Suprapubic skin (tissue), 4 donors: ENCODE measurements at places on chromosomes 5 and 9. TPM values are rescaled to one million over a fixed set of nuclear protein-coding genes. Genes with fewer than 3 reads are reported as not detected.

MBLAC2 gene
- total RNA-seq: 6.0 TPM

GARNL3 gene
- total RNA-seq: 12.5 TPM

GDF9 gene
- total RNA-seq: 0.83 TPM

HMMR gene
- 7.9 TPM for total RNA-seq

SAXO1 gene
- 0.05 TPM for total RNA-seq

OSMR gene
- 20.4 TPM for total RNA-seq

PDE6A gene
- 0.17 TPM for total RNA-seq

NRARP gene
- total RNA-seq: 69.0 TPM

CDKN2B gene
- total RNA-seq: 38.8 TPM

TEK gene
- 2.0 TPM for total RNA-seq

- DNase-seq: no peak
- H3K4me3 ChIP-seq: no peak overlapping the region
- no peaks in the 10 kb centered on the region for H3K36me3 ChIP-seq
- no peak overlapping the region for H3K27ac ChIP-seq
- H3K4me1 ChIP-seq: no peaks in the 10 kb centered on the region
- H3K27me3 ChIP-seq: no peaks in the 10 kb centered on the region
Observed at GRCh38 chr9:126307322-126308061, 19.1 kb upstream of the MVB12B start.

DNA sequence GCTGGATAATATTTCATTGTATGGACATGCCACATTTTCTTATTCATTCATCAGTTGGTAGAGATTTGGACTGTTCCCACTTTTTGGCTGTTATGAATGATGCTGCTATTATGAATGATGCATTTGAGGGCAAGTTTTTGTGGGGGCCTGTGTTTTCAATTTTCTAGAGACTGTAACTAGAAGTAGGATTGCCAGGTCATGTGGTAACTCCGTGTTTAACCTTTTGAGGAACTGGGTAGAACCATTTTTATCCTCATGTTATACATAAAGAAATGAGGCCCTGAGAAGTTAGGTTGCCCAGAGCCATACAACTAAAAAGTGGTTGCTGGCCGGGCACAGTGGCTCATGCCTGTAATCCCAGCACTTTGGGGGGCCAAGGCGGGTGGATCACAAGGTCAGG is 22.4 kb upstream of the STRBP start:
- H3K27me3 ChIP-seq: peaks cover 8% of the 10 kb centered on the region
- no peak overlapping the region for H3K27ac ChIP-seq
- no peak overlapping the region for H3K4me3 ChIP-seq
- no peaks in the 10 kb centered on the region for H3K4me1 ChIP-seq
- no peak for DNase-seq

- H3K36me3 ChIP-seq: no peaks in the 10 kb centered on the region
- H3K4me1 ChIP-seq: peaks cover 28% of the 10 kb centered on the region
- H3K27me3 ChIP-seq: no peaks in the 10 kb centered on the region
- H3K4me3 ChIP-seq: peak overlapping the region; percentile 76
- H3K27ac ChIP-seq: peak overlapping the region; percentile 97
Observed at GRCh38 chr5:36744773-36745589, 131.6 kb upstream of the NIPBL start.

GRCh38 chr9:90855208-90855902 is 53.7 kb downstream of the SYK start:
- peaks cover 4% of the 10 kb centered on the region for H3K36me3 ChIP-seq
- no peaks in the 10 kb centered on the region for H3K27me3 ChIP-seq
- no peak overlapping the region for H3K4me3 ChIP-seq
- H3K4me1 ChIP-seq: no peaks in the 10 kb centered on the region
- H3K27ac ChIP-seq: no peak overlapping the region

DNA sequence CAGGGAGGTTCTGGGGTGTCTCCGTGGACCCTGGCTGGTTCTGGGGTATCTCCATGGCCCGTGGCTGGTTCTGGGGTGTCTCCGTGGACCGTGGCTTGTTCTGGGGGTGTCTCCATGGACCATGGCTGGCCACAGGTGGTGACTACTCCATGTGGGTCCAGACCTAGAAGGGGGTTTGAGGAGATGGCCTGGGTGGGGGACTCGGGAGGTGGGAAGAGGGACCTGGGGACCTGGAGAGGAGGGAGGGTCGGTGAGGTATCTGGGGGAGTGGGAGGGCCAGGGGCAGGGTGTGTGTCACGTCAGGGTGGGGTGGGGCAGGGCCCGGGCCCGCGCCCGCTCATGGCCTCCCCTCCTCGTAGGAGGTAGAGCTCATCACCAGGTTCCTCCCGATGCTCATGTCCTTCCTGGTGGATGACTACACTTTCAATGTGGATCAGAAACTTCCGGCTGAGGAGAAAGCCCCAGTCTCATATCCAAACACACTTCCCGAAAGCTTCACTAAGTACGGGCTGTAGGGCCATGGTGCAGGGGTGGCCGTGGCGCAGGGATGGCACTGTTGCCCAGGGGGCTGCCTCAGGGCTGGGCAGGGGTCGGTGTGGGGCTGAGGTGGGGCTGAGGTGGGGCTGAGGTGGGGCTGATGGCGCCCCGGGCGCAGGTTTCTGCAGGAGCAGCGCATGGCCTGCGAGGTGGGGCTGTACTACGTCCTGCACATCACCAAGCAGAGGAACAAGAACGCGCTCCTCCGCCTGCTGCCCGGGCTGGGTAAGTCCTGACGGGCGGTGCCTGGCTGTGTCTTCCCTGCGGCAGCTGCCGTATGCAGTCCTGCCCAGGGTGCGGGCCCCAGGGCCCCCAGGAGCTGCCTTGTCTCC is 10.7 kb upstream of the TOR4A start:
- no peaks in the 10 kb centered on the region for H3K27me3 ChIP-seq
- no peak for DNase-seq
- H3K27ac ChIP-seq: no peak overlapping the region

- no peak overlapping the region for H3K27ac ChIP-seq
- no peaks in the 10 kb centered on the region for H3K27me3 ChIP-seq
- H3K4me1 ChIP-seq: peaks cover 25% of the 10 kb centered on the region
Observed at GRCh38 chr5:140351609-140352334, 5.4 kb upstream of the HBEGF start.

GRCh38 chr9:29199975-29200374 is 1626.7 kb upstream of the C9orf72 start:
- no peaks in the 10 kb centered on the region for H3K4me1 ChIP-seq
- no peak overlapping the region for H3K27ac ChIP-seq
- DNase-seq: no peak
- no peaks in the 10 kb centered on the region for H3K36me3 ChIP-seq
- no peaks in the 10 kb centered on the region for H3K27me3 ChIP-seq
- H3K4me3 ChIP-seq: no peak overlapping the region

DNA sequence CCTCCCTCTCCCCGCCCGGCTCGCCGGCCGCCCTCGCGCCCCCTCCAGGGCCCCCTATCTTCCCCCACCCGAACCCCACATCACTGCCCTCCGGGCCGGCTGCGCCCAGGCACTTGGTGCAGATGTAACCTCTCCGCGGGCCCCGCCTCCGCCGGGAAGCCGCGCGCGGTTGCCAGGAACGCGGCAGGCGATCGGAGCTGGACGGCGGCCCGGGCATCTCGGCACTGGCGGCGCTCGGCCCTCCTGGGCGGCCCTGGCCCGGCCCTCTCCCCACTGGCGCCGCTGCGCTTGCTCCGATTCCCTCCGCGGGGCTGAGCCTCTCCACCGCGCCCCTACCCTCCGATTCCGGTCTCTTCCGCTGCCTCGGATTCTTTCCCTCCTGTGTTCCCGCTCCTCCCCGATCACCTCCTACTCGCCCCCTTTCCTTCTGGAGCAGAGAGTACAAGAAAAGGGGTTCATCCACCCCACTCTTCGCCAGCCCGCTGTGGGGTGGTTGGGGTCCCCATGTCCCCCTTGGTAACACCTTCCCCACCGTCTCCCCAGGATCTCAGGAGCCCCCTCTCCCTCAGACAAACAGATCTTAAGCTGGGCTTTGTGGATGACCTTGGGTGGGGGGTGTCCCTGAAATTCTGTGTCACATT is 70.6 kb downstream of the C9orf50 start:
- DNase-seq: peak; percentile 86
- H3K27me3 ChIP-seq: no peaks in the 10 kb centered on the region
- peak overlapping the region; percentile 62 for H3K4me3 ChIP-seq
- peaks cover 22% of the 10 kb centered on the region for H3K4me1 ChIP-seq

GRCh38 chr5:136070486-136071285 is 41.9 kb downstream of the TGFBI start:
- no peaks in the 10 kb centered on the region for H3K27me3 ChIP-seq
- peak; percentile 57 for DNase-seq
- H3K27ac ChIP-seq: no peak overlapping the region
- H3K4me1 ChIP-seq: peaks cover 23% of the 10 kb centered on the region
- no peaks in the 10 kb centered on the region for H3K36me3 ChIP-seq

DNA sequence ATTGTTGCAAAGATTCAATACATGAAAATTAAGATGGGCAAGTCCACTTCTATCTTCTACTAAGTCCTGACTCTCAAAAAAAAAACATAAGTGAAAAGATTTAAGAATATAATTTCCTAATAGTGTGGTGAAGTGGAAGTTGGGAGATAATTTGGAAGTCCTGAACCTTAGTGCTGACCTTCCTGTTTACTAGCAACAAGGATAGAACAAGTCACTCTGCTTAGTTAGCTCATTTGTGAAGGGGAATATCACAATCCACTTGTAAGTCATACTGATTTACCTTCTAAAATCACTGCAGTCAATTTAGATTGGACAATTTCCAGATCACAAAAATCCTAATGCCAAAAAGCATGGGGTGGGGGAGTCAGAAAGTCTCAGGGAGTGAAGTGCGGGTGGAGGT is 43.4 kb upstream of the PCSK5 start:
- H3K4me3 ChIP-seq: no peak overlapping the region
- H3K4me1 ChIP-seq: no peaks in the 10 kb centered on the region
- no peak overlapping the region for H3K27ac ChIP-seq
- H3K27me3 ChIP-seq: no peaks in the 10 kb centered on the region
- no peak for DNase-seq
- no peaks in the 10 kb centered on the region for H3K36me3 ChIP-seq

GRCh38 chr9:119839888-119840287 is 470.7 kb upstream of the BRINP1 start:
- no peaks in the 10 kb centered on the region for H3K27me3 ChIP-seq
- H3K4me1 ChIP-seq: no peaks in the 10 kb centered on the region
- H3K4me3 ChIP-seq: no peak overlapping the region
- no peak for DNase-seq
- no peaks in the 10 kb centered on the region for H3K36me3 ChIP-seq

DNA sequence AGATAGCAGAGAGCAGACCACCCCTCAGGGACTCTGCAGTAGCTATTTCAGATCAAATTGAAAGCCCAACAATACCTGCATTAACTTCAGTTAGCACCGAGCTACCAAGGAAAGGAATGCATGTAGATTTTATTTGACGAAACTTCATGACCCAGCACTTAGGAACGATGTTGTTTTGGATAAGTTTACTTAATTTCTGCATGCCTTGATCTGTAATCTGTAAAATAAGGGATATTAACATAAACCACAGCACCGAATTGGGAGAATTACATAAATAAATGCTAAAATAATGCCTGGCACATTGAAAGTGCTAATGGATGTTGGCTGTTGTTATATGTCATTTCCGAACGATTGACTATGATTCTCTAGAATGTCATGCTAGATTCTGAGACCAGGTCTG is 435.8 kb upstream of the CLINT1 start:
- no peaks in the 10 kb centered on the region for H3K36me3 ChIP-seq
- DNase-seq: no peak
- no peak overlapping the region for H3K27ac ChIP-seq
- no peaks in the 10 kb centered on the region for H3K27me3 ChIP-seq
- H3K4me3 ChIP-seq: no peak overlapping the region
- H3K4me1 ChIP-seq: no peaks in the 10 kb centered on the region

DNA sequence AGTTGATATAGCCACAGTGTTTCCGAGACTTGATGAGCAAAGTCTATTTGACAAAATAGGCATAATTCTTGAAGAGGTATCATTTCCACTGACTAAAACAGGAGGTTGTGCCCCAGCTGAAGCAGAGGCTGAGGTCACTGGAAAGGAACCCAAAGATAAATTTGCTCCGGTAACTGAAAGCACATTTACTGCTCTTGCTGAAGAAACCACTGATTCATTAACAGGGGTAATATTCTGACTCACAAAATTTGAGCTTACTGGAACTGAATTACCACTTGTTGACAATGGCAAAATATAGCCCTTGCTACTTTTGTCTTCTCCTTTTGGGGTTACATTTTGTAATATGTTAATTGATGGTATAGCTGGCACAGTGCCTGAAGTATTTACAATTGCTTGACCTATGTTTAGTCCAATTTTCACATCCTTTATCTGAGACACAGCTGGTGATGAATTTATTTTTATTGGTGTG is 30.2 kb downstream of the MLANA start:
- DNase-seq: no peak
- H3K36me3 ChIP-seq: peaks cover 41% of the 10 kb centered on the region
- no peaks in the 10 kb centered on the region for H3K27me3 ChIP-seq
- H3K4me3 ChIP-seq: no peak overlapping the region
- no peaks in the 10 kb centered on the region for H3K4me1 ChIP-seq

DNA sequence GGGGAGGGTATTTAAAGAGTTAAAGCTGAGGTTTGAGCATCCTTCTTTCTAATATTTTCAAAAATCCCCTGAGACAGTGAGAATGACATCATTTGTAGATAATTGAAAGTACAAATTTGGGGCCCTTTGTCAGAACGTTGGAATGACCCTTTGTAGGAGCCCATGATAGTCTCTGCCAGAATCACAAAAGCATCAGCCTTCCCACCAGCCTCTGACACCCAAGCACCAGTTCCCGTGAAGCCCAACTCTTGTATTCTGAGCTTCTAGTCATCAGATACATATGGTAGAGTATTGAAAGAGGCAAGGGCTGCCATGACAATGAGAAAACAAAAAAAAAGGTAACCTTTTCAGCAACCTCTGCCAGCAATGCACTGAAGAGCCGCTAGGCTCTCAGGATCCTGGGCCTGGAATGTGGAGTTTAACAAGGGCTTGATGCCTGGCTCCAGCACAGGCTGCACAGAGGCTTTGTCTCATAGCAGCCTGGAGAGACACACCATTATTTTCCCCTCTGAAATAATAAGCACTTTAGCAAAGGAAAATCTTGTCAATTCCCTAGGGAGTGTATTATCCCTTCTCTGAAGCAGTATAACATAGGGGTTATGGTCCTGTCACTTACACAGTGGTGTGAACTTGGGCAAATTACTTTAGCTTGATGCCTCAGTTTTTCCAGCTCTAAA is 114.4 kb downstream of the ZNF608 start:
- peaks cover 4% of the 10 kb centered on the region for H3K4me1 ChIP-seq
- no peak overlapping the region for H3K4me3 ChIP-seq
- DNase-seq: no peak
- H3K27me3 ChIP-seq: no peaks in the 10 kb centered on the region
- H3K27ac ChIP-seq: no peak overlapping the region
- no peaks in the 10 kb centered on the region for H3K36me3 ChIP-seq

DNA sequence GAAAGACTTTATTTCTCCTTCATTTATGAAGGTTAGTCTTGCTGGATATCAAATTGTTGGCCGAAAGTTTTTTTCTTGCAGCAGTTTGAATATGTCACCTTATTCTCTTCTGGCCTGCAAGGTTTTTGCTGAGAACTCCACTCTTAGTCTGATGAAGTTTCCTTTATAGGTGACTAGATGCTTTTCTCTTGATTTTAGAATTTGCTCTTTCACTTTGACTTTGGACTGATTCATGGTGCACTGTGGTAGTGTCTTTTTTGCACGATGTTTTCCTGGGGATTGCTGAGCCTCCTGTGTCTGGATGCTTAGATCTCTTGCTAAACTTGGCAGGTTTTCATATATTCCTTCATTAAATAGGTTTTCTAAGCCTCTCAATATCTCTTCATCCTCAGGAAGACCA is 12.4 kb downstream of the AHRR start:
- H3K27me3 ChIP-seq: peaks cover 6% of the 10 kb centered on the region
- H3K4me1 ChIP-seq: no peaks in the 10 kb centered on the region
- no peak for DNase-seq
- no peaks in the 10 kb centered on the region for H3K36me3 ChIP-seq
